ENCODE measurements at places on chromosomes 1 and 21. TPM values are rescaled to one million over a fixed set of nuclear protein-coding genes. Genes with fewer than 3 reads are reported as not detected.

DNA sequence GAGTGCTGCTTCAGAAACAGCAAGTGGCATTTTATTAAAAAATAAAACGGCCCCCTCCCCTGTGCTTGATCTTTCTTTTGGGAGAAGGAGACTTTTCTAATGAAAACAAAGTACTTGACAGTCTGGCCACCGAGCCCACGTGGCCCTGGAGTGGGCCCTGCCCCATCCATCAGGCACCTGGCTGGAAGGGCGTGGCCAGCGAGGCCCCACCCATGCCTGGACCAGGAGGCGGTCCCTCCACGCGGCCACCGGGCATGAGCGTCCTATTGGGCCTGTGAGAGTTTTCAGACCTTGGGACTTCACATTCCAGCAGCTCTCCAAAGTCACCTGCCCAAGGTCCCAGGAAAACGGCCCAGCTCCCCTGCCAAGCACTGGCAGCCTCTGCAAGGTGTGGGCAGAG is 144.7 kb downstream of the CASZ1 start:
- no peak for DNase-seq

PKLR gene
- total RNA-seq, result 0.09 TPM

- no peak for DNase-seq
These were observed 81.0 kb downstream of the CNIH3 start for GRCh38 chr1:224696891-224697765.

DNA sequence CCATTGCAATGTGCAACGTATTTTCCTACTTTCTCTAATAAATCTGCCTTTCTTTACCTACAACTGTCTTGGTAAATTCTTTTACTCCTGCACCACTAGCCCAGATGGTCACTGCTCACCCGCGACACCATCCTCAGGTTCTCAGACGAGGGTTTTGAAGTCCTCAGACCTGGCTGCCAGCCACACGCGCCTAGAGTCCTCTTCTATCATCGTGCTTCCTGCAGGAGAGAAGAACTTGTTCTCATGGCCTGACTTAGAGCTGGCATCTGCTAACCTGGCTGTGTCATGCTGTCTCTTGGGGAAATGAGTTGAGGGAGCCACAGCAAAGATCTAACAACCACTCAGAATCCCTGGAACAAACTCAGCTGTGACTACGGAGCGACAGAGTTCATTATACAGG is 30.3 kb upstream of the PGBD5 start:
- DNase-seq, result no peak

GRCh38 chr1:118933051-118933781 is 54.9 kb downstream of the TBX15 start:
- no peak for DNase-seq

GRCh38 chr21:35197191-35197590 is 148.1 kb upstream of the RUNX1 start:
- DNase-seq, result no peak

- DNase-seq, result no peak
These were observed 3.2 kb downstream of the RAP1GAP start for GRCh38 chr1:21665711-21666575.

Data from heart left ventricle (tissue), 16 donors.